T-helper 1 cell (primary cell): ENCODE measurements at places on chromosomes 7 and 10.

- no peak for DNase-seq
These were observed 91.5 kb downstream of the MCU start for GRCh38 chr10:72783410-72783833.

GRCh38 chr7:24723178-24723530 is 34.1 kb downstream of the GSDME start:
- no peak for DNase-seq

DNA sequence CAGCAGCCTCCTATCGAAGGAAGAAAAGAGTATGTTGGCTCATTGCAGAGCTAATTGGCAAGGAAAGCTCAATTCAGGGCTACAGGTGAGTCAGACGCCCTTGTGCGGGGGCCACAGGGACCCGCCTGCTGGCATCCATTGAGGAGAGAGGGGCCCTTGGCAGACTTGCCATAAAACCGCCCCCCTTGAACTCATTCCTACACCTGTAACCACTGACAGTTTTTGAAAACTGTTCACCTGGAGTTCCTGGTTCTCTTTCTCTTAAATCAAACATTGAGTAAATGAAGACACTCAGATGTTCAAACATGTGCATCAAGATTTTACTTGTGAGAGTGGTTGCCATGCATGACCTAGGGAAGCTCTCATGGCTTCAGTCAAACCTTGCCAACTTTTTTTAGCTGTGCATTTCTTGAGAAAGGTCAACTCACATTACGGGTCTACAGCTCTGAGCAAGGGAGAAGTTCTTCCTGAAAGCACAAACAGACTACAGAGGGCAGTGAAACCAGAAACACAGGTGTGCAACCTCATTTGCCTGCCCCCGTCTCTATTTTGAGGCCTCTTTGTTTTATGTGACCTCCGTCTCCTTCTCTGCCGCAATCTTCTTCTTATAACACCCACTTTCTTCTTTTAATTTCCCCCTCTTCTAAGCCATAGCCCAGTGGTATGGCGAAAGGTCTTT is 87.8 kb downstream of the TBXAS1 start:
- no peak for DNase-seq

- DNase-seq, result no peak
These were observed 787.7 kb downstream of the GRID1 start for GRCh38 chr10:85578860-85579259.

DNA sequence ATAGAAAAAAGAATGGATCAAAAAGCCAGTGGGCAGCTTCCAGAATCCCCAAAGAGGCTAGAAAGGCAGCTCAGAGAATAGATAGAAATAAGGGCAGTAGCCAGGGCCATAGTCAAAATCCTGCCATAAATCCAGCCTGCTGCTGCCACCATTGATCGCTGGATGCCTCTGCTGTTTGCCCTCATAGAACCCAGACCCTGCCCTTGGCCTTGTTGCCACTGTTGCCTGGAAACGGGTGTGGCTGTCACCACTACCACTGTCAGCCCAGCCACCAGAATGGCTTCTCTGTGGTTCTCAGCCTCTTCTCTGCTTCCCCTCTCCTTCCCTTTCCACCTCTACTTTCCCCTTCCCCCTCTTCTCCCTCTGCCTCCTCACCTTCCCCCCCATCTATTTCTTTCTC is 57.8 kb downstream of the HHEX start:
- DNase-seq, result peak; percentile 1

DNA sequence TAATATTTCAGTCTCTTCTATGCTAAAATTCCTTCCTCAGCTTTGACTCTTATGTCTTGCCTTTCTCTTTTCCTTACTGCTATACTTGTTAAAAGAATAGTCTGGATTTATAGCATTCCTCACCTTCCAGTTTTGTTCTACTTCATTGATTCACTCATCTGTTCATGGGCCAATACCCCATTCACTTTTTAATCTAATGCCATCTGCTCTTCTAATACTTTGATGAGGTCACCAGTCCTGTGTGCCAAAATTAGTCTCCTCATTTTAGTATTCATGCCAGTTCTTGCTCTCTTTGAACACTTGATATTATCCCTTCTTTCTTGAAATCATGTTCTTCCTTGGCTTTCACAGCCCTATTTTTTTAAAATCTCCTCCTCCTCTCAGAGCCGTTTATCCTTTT is 19.3 kb downstream of the STK17A start:
- no peak for DNase-seq
